ENCODE measurements at places on chromosomes 7 and 10.

- no peak for DNase-seq
These were observed 49.0 kb upstream of the SEMA3E start for GRCh38 chr7:83697804-83698530.

DNA sequence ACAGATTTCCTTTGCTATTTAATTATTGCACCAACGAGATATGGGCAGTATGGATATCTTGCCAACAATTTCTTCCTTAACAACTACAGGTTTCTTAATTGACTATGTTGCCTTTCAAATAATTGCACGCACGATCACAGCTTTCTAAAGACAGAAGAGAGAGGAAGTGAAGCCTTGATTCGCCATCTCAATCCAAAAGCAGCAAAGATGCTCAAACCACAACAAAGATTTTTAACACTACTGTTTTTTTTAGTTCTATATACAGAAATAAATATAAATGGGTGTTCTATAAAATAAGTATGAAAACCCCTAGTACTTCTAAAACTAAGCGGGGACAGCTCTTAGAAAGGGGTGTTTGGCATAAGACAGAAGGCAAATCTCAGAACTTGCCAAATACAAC is 251.3 kb downstream of the SFMBT2 start:
- DNase-seq: no peak

DNA sequence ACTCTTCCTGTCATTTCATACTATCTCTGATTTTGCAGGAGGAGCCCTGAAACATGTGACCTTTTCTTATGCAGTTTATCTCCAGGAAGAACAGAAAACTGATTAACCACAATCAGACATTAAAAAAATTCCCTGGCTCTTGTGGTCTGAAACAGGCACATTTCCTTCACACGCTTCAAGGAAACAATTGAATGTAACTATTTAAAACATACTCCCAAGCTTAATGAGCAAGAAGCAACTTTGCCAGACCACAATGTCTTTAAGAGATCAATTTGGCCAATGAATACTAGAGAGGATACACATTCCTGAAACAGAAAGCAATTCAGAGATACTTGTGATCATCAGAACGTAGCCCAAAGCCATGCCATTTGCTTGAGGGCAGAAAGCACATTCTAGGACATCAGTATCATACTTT is 65.8 kb downstream of the PIP4K2A start:
- no peak for DNase-seq

DNA sequence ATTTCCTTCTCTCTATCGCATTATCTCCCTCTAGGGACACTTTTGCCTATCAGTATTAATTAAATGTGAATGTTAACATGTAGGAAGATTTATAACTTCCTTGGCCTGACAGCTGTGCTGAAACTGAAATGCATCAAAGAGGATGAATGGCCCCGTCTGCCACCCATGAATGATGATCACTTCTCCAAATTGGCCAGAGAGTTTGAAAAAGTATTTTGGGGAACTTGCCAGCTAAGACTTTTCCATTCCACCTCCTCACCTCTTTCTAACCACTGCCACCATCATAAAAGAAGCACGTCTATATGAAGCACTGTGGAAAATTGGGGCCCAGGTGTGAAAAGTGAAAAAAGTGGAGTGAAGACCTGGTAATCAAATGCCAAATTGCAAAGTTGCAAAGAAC is 25.4 kb upstream of the ST8SIA6 start:
- no peak for DNase-seq

GRCh38 chr7:101166909-101167644 is 1.7 kb upstream of the VGF start:
- DNase-seq: no peak

- no peak for DNase-seq
These were observed 2.6 kb downstream of the CDHR1 start for GRCh38 chr10:84196941-84197340.

DNA sequence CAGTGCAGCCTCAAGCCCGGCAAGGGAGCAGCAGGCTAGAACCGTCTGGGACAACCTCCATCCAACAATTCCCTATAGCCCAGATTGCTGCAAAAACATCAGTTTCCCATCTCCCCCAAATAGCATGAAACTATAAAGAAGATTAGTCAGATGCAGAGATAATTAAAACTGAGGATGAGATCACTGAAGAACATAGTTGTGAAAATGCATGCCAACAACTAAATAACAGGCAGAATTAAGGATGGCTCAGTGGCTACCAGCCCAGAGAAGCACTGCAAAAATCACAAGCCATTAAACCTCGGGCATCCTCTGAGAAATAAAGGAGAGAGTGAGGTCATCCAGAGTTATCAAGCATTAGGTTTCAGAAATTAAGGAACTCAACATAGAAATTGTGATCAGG is 427.1 kb downstream of the TNS3 start:
- DNase-seq: no peak

GRCh38 chr10:70880077-70880534 is 8.3 kb downstream of the PCBD1 start:
- peak; percentile 78 for DNase-seq

DNA sequence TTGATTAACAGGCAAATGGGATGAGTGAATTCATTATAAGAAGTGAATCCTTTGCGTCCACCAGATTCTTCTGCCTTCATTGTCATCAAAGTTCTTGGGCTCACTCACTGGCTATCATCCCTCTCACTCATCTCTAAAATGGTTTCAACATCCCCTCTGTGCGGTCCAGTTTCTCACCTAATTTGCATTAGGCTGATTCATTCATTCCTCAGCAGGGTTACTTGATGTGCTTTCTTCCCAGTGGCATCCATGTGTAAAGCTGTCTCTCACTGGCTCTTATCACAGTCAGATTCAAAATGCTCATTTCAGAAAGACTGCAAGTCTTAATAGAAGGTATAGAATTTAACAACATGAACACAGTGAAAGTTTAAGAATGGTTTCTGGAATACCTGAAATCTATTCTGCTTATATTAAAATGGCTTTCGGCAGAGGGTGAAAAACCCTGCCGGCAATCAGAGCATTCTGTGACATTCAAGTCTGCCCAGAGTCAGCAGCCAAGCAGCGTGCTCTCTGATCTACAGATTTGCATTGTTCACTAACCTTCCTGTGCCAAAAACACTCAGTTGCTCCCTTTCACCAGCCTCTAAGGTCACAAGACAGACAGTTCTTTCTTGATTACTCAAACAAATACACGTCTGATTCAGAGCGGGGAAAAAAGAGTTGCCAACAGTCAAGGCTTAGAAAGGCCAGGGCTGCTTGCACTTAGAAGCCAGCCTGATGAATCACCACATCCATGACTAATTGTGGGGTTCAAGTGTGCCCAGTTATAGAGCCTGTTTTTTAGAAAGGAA is 106.7 kb downstream of the TES start:
- peak; percentile 64 for DNase-seq

DNA sequence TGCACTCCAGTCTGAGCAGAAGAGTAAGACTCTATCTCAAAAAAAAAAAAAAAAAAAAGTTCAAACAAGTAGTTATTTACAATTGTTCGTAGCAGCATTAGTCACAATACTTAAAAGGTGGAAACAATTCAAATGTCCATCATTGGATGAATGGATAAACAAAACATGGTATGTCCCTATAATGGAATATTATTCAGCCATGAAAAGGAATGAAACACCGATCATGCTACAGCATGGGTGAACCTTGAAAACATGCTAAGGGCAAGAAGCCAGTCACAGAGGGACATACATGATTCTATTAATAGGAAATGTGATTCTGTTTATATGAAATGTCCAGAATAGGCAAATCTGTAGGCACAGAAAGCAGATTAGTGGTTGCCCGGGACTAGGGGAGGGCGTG is 15.9 kb downstream of the DOCK1 start:
- DNase-seq: no peak

DNA sequence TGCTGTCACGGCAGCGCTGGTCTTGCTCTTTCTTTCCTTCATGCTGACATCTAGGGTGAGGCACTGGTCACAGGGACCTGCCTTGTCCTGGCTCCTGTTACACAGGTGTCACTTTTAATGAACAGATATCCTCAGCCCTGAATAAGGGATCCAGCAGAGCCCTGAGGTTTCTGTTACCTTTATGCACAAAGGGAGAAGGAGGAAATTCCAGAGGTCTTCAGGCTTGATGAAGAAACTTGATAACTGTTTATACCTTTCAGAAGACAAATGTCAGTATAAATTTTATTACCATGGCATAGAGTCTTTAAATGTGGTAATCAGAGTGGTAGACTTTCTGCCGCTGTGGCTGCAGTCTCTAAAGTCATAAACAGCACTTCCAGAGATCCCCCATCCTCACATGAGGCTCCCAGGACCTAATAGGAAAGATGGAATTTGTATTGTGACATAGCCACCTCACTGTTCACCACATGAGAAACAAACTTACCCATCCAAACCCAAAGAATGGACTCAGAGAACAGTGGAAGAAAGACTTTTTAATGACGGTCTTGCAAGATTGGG is 2.7 kb downstream of the LRRC27 start:
- DNase-seq: no peak

DNA sequence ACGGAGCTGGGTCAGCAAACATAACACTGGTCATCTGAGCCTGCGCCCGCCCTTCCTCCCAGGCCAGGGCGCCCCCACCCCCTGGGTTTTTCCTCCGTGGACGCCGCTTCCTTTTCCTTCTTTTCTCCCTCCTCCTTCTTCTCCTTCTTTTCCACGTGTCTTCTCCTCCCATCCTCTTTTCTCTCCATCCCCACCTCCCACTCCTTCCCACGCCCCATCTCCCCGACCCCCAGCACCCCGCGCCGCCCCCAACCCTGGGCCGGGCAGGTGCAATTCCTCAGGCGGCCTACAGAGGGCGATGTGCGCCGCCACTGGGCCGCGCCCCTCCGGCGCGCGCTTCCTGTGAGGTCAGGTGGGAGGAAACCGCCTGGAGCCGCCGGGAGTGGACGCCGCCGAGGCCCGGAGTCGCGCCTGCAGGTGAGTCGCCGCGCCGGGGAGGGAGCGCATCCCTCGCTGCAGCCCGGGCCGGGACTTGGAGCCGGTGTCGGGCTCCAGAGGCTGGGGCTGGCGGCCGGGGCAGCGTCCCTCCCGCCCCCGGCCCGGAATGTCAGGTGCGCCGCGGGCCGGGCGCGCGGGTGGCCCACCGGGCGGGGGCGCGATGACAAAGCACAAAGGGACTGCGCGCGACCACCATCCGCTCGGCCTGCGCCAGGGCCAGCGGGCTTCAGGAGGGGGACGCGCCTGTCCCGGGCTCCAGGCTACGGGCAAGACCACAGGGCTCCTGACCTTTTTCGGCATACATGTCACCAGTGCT is at the start of gene FAM241B:
TSS of gene FAM241B (plus strand) at position 351 of the 754 bp plus-strand sequence. CDS start 1,497 bp downstream, outside the sequence.
- peak; percentile 72 for DNase-seq

DNA sequence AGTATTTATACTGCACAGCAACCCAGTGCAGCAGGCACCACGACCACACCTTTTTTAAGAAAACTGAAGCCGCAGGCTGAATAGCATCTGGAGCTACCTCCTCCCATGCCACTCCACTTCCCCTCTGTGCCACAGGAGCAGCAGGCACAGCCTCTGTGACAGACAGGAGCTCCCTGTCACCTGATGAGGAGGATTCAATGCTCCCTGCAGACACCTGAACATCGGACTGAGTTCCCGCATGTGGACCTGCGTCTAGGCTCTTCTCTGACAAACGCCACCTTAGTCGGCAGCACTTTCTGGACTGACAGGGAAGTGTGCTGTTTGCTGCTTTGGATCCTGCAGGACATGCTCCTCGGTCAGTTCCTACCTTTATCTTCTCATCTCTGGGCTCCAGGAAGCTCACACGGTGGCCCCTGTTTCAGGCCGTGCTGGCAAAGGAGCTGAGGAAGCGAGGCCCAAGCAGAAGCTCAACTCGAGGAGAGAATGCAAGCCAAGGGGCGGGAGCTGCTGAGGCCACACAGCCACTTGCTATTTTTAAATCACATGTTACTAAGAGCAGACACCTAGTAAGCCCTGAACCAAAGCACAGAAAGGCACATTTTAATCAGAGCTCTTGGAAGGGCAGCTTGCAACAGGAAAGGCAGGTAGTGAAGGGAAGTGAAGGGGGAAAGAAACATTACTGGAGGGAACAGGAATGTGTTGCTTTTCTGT is 56.6 kb downstream of the VOPP1 start:
- no peak for DNase-seq

DNA sequence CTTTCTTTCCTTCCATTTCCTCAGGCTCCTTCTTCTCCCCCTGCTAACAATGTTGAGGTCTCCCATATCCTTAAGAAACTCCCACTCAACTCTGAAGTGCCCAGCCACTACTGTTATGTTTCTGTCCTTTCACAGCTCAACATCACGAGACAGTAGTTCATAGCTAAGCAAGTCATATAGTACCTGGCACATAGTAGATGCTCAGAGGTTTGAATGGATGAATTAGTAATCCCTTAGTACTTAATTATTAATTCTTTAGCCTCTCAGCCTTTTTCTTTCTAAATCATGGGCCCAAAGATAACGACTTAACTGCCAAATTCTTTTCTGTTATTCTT is 22.6 kb downstream of the CSGALNACT2 start:
- no peak for DNase-seq

- DNase-seq: peak; percentile 52
These were observed 6.5 kb downstream of the AGFG2 start for GRCh38 chr7:100545360-100546128.

GRCh38 chr10:45154502-45154901 is 153.8 kb downstream of the ZNF22 start:
- no peak for DNase-seq

GRCh38 chr10:90857635-90858460 is at the start of gene HTR7:
HTR7 (minus strand) TSS chr10:90858039; CDS start chr10:90857671, 368 bp downstream.
- peak; percentile 46 for DNase-seq

DNA sequence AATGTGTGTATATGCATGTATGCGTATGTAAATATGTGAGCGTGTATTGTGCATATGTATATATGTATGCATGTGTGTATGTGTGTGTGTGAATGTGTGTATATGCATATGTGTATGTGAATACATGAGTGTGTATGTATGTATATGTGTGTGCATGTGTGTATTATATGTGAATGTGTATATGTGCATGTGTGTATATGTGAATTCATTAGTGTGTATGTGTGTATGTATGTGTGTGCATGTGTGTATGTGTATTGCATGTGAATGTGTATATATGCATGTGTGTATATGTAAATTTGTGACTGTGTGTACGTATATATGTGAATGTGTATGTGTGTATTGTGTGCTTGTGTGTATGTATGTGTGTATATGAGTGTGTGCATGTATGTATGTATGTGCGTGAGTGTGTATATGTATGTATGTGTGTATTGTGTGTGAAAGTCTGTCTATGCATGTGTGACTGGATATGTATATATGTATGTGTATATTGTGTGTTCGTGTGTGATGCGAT is 455.9 kb downstream of the TYW1 start:
- DNase-seq: no peak

DNA sequence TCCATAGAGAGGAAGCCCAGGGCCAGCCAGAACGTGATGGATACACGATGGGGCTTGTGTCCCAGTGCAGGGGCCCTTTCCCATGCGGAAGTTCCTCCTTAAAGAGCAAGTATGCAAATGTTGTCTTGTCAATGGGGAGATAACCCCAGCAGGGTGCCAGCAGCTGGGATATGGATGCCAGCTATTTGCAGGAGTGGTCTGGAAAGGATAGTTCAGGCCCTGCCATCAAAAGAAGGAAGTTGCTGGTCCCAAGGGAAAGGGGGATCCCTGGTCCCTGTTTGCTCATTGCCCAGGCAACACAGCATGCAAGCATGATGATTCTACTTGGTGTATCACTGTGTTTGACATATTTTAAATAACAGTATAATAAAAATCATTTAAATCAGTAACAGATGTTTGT is 73.1 kb upstream of the HECW1 start:
- no peak for DNase-seq
